ENCODE measurements at places on chromosomes 4 and X.
A peak's percentile ranks its signal among the peaks of the same experiment; 100 is the strongest.

DNA sequence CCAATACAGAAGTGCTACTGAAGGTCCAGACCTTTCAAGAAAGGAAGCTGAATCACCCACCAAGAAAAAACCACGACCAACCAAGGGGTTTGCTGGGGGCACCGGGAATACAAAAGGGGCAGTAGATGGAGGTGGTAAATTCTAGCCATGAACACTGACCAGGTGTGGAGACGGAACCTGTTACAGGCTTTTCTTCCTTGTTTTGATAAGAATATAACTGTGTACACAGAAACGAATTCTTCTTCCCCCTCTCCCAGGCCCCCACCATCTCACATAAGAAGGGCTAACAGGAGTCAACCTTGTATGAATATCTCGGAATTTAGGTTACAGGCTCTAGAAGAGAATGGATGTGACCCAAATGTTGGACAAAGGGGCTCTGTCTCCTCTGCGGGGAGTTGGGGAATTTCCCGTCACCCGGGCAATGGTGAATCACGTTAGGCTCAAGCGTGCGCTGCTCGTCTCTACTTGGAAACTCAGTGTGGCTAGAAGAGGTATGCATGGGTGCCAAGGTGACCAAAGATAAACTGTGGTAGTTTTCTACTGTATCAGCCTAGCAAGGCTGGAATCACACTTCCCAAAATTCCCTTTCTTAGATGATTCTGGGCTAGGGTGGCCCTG, 87.0 kb downstream of the AFAP1 start:
- no peak for ATAC-seq

GRCh38 chr4:102321260-102321995, 23.9 kb downstream of the SLC39A8 start:
- no peak for ATAC-seq

GRCh38 chr4:81494031-81494431, 22.3 kb upstream of the RASGEF1B start:
- ATAC-seq = peak; percentile 59

DNA sequence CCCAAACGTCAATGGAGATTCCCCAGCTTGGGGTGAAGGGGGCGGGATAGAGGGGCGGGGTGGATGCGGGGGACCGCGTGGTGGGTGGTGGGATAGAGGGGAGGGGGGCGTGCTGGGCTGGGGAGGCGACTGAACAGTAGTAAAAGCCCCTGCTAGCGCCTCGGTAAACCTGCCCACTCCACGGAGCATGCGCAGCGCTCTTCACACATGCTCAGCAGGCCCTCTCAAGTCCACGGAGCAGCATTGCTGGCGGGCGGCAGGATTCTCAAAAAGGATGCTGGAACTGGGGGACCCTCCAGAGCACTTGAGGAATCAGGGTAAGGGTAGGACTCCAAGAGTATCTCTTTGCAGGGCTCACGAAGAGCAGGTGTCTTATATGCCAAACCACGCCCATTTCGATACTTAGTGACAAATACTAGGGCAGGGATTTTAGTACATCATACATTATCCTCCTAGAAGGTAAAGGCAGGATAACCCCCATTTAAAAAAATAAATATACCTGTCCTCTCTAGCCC, 378 bp upstream of the RPS6KA6 start:
- ATAC-seq = peak; percentile 89

- ATAC-seq = no peak
These were observed 65.3 kb upstream of the DRD5 start for GRCh38 chr4:9716093-9716492.

DNA sequence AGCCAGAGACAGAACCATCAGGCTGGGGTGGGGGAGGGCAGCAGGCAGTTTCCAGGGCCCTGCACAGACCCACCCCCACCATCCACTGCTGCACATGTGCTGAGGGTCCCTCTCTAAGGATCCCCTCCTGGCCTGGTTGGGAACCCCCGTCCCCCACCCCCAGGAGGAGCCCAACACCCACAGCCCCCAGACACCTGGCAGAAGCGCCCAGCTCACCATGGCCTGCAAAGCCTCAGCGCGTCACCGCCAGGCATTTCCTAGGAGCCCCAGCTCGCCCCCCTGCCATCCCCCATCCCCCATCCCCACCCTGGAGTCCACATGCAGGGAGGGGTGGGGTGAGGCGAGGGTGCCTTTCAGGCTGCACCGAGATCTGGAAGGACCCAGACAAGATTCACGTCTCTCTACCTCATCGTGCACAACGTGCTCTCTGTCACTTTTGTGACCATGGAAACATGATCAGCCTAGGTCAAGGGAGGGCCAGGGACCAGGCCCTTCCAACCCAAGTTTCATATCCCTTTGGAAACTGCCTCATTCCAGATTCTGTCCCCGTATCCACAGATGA, 9.3 kb downstream of the MXD4 start:
- ATAC-seq = no peak

DNA sequence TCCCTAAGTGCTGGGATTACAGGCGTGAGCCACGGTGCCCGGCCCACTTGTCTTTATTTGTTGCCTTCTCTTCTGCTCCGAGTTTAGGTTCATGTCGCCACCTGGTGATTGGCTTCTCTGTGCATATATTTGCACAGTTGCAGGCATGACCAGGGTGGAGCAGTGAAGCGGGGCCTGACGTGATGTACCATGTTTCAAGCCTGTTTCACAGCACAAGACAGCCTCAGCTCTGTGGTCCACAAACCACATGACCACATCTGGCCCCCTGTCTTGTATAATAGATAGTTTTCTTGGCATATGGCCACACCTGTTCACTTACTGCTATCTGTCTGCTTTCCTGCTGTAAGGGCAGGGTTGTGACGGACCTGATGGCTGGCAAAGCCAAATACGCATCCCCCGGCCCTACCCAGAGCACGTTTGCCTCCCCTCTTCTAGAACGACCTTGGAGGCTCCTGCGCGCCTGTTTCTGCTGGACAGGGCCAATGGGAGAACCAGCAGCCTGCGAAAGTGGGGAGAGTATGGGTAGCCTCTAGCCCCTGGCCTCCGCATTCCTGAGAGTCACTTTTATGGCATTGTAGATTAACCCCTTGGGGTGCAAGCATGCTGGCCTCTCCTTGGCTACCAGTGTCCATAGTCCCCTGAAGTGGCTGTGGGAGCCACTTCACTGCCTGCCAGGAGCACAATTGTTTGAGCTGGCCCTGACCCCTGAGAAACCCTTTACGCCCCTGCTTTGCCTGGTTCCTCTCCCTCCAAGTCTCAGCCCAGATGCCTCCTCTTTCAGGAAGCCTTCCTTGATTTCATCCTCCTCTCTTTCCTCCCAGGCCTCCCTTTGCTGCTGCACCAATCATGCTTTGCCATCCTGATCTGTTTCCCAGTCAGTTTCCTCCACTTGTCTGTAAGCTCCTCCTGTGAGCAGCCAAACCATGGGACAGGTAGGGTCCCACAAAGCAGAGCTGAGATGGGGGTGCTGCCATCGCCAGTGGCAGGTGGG, 6.0 kb upstream of the SH3TC1 start:
- peak; percentile 72 for ATAC-seq

GRCh38 chr4:124487651-124488050, 224.9 kb downstream of the ANKRD50 start:
- no peak for ATAC-seq

DNA sequence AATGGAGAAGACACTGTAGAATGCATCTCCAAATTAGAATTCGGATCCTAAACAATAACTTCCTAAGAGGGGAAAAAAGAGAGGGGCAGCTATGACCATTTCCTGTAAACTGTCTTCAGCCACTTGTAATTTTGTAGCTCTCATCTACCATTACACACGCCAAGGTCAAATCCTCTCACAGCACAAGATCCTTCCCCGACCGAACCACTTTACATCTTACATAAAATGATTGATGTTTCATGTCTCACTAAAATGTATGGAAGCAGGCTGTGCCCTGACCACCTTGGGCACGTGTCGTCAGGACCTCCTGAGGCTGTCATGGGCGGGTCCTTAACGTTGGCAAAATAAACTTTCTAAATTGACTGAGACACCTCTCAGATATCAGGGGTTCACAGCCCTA, 24.1 kb upstream of the PBDC1 start:
- peak; percentile 22 for ATAC-seq

- no peak for ATAC-seq
These were observed 345.4 kb downstream of the STIM2 start for GRCh38 chr4:27206009-27206408.

DNA sequence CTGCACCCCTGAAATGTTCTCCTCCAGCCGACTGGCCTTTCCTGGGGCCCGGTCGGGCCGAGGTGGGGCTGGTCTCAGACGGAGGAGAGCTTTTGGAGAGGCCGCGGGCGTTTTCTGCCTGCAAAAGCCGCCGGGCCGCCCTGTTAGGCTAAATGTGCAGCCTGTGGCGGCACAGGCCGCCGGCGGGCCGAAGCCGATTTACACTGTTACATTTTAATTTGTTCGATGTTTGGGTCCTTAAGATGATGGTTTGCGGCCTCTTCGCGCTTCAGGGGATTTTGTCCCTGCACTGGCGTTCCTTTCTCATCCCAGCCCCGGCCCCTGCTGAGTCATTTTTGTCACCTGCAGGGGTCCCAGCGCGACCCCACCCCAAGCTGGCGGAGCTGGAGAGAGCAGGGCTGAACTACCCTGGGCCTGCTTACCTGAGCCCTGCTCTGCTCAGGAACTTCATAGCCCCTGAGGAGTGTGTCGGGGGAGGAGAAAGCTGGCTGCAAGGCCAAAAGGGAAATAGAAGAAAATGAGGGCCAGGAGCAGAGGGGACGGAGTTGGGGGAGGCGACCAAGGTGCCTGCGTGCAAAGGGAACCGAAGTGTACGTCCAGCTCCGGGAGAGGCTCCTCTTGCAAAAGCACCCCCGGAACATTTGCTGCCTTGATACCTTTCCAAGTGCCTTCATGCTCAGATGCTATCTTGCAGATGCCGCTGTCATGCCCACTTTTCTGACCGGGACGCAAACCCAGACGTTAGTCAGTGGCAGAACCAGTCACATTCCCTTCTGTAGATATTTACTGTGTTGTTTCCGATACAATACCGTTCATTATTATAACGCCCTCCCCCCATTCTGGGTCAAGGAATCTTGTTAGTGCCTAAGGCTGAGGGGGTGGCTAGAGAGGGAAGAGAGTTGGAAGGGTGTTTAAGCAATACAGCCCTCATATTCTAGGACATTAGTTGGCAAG, 977 bp upstream of the RBBP7 start:
- ATAC-seq = peak; percentile 11

DNA sequence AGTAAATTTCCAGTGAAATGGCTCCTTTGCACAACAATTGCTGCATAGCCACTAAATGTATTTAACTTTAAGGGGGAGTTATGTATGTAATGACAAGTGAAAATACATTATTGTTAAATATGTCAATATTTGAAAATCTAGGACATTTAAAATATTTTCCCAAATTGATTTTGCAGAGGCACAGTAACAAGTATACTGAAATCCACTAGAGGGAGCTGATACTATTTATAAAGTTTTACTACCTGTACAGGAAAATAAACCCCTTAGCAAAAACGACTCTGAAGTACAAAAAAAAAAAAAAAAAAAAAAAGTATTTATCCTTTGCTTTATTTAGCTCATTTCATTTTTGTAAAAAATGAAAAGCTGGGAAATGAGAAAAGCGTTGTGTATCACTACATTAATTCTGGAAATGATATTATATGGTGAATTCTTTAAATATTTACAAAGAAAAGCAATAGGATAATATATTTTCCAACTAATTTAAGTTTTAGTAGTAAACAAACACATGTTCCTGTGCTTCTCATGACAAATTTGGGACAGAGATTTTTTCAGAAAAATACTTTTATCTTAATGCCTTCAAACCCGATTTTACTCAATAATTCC, 727.7 kb downstream of the DMD start:
- ATAC-seq = no peak

- no peak for ATAC-seq
These were observed 23.5 kb downstream of the TIGD2 start for GRCh38 chr4:89134775-89135319.

- ATAC-seq = no peak
These were observed 846.7 kb upstream of the EPHA5 start for GRCh38 chr4:66516940-66517339.

- ATAC-seq = peak; percentile 73
These were observed 13.9 kb upstream of the PRDM8 start for GRCh38 chr4:80183250-80184052.

DNA sequence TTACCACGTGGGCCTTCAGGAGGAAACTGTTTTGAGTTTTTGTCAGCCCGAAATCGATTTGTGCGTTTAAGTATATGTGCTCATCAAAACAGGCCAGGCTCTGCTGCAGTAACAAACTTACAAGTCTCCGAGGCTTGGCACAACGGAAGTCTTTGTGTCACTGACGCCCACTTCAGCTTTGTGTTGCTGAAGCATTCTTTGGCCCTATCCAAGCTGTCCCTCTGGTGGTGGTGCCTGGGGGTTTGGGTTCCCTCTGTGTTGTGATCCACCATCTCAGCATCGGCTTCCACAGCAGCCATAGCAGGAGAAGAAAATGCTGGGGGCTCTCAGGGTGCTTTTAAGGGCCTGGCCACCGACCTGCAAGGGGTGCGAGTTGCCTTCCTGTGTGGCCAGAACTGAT, 176.4 kb downstream of the PTTG2 start:
- ATAC-seq = no peak
